ENCODE measurements at places on chromosomes 7 and 10.

GRCh38 chr7:158502068-158502750, 85.4 kb downstream of the PTPRN2 start:
- DNase-seq = no peak

DNA sequence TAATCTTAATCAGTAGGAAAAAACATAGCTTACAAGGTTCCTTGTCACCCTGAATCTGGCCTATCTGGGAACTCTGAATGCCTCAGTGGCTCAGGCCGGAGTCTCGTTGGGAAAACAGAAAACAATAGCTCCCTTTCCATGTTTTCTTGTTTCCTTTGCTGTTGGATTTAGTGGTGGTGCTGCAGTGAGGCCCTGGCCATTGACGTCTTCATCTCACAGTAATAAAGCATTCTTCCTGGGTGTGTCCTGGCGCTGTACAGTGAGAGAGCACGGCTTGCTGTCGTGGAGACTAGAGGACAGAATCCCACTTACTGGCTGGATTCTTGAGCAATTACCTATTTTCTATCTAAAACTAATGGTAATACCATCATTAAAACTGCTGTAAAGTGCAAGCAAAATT, 1.3 kb upstream of the SPOCK2 start:
- DNase-seq = no peak

DNA sequence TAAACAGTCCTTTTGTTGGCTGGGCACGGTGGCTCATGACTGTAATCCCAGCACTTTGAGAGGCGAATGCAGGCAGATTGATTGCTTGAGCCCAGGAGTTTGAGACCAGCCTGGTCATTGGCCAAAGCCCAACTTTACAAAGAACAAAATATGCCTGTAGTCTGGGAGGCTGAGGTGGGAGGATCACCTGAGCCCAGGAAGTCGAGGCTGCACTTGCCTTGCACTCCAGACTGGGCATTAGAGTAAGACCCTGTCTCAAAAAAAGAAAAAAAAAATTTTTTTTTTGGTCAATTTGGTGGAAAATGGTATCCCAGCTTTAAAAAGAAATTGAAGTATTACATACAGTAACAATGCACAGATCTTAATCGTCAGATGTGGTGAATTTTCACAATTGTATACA, 4.8 kb downstream of the GLRX3 start:
- no peak for DNase-seq

DNA sequence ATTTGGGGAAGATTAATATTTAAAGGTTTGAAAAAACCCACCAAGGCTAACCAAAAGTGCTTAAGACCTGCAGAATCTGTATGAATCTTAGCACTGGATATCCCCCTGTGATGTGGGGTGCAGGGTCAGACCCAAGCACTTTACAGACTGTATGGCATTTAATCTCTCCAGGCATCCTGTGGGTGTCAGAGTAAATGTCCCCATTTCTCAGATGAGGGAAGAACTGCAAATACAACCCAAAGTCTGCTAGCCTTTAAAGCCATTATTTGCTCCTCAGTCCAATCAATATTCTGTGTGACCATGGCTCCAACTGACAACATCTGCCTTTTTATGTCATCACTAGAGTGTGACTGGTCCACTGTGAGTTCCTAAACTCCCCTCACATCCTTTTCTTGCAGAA, 10.0 kb upstream of the MBL2 start:
- no peak for DNase-seq

GRCh38 chr10:86712317-86712707, 44.0 kb downstream of the LDB3 start:
- no peak for DNase-seq

GRCh38 chr10:127977357-127978009, 70.6 kb downstream of the PTPRE start:
- DNase-seq = no peak

- no peak for DNase-seq
Measured at GRCh38 chr10:109780997-109781396, 142.3 kb downstream of the XPNPEP1 start.

DNA sequence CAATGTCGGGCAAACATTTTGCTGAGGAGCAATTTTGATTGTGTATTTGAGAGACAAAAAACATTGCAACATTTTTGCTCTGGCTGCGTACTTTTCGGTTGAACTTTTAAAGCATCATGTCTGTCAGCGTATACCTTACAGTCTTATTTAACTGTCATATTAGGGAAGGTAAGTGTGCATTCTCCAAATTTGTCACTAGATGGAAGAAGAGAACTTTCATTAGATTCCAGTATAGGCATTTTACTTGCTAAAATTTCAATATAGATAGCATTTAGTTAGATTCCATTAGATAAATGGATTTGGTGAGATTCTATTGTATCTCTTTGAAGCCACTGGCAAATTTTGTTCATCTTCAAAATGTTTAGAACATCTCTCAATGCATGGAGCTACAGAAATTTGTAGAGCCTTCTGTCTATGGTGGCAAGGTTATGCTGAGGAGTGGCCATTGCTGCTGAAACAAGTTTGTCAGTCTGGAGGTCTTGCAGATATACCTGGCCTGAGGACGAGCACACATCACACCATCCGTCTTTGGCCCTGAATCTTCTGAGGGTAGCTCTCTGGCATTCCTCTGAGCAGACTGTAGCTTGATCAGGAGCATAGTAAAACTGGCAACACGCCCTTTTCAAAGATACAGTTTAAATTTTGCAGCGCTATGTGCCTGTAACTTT, 437.5 kb upstream of the MBL2 start:
- DNase-seq = no peak

DNA sequence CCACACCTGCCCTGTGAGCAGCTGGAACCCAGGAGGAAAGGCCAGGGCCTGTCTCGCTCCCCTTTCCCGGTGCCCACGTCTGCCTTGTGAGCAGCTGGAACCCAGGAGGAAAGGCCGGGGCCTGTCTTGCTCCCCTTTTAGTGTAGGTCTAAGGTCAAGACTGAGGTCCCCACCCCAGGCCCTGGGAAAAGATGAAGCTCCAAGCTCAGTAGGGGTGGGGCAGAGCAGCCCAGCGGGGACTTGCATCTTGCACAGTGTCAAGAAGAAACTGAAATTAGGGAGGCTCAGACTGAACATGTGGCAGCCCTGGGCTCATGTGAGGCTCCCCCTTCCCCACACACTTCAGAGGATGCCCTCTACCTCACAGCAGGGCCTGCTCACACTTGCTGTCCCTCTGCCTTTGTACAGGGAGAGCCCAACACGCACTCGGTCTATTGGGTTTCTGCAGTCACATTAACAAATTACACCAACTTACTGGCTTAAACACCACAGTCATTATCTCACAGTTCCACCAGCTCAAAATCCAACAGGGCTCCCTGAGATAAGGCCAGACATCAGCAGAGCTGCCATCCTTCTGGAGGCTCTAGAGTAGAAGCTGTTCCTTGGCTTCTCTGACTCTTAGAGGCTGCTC, 12.4 kb downstream of the POLL start:
- no peak for DNase-seq

GRCh38 chr10:73905256-73906020, 5.5 kb upstream of the PLAU start:
- no peak for DNase-seq

GRCh38 chr7:20033621-20034400, 183.4 kb downstream of the MACC1 start:
- DNase-seq = no peak

GRCh38 chr10:116186273-116186672, 86.7 kb downstream of the GFRA1 start:
- no peak for DNase-seq

DNA sequence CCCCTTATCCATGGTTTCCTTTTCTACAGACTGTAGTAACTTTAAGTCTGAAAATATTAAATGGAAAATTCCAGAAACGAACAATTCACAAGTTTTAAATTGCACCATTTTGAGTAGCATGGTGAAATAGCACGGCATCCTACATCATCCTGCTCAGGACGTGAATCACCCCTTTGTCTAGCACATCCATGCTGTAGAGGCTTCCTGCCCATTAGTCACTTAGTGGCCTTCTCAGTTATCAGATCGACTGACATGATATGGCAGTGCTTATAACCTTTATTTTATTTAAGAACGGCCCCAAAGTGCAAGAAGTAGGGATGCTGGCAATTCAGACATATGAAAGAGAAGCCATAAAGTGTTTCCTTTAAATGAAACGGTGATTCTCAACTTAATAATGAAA, 82.7 kb downstream of the CPXM2 start:
- DNase-seq = no peak

DNA sequence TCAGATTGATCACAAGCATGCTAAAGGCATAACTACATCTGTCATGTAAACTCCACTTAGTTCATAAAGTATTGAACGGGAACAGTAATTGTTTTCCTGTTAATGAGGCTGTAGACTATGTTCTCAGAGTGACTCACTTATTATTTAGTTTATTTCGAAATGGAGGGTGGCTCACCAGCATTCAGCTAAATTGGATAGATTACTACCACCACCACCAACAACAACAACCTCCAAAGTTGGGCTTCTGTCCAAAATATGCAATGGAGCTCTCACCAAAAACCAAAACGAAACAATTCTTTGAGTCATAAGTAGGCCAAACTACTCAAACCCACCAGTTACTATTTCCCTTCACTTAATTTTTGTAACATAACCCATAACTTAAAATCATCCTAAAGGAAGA, 127.9 kb upstream of the NRBF2 start:
- DNase-seq = no peak

- no peak for DNase-seq
Measured at GRCh38 chr7:24888653-24889052, 91.3 kb downstream of the OSBPL3 start.

- no peak for DNase-seq
Measured at GRCh38 chr7:5497295-5498103, 73.9 kb upstream of the TNRC18 start.

GRCh38 chr7:92072121-92072520, 62.2 kb downstream of the CYP51A1 start:
- DNase-seq = no peak

DNA sequence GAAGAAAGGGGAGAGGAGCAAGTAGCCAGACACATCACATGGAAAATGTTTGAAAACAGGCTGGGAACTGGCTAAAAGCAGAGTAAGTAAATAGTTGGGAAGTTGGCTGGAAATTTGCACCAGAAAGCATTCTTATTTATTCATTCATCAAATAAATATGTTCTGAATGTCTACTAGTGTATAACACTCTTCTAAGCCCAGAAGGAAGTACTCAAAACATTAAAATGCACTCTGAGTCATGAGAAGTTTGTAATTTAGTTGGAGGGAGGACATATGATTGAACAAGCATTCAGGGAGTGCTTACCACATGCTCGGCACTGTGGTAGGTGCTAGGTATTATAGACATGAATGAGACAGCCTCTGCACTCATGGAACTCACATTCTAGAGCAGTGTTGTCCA, 37.0 kb upstream of the CNNM1 start:
- no peak for DNase-seq

Data from NCI-H2029 (cell line).